PC-9 (cell line): ENCODE measurements at places on chromosomes 11 and 22. TPM values are rescaled to one million over a fixed set of nuclear protein-coding genes. Genes with fewer than 3 reads are reported as not detected.

Gene NELL1
- total RNA-seq: not detected in 2 replicates

Gene DCPS
- 23.8 and 27.2 TPM in 2 replicates for total RNA-seq

Gene MYRF
- 15.3 and 16.3 TPM in 2 replicates for total RNA-seq

Gene PLEKHB1
- total RNA-seq: 29.1 and 40.1 TPM in 2 replicates

Gene CREB3L1
- total RNA-seq: 1.3 and 3.1 TPM in 2 replicates

Gene FUT4
- 1.9 and 2.0 TPM in 2 replicates for total RNA-seq

Gene SLC6A5
- not detected in 2 replicates for total RNA-seq

Gene AIFM3
- total RNA-seq: 6.9 and 7.4 TPM in 2 replicates

Gene CHRM4
- total RNA-seq: 0.31 TPM in 1 of 2 replicates, not detected in the other

DNA sequence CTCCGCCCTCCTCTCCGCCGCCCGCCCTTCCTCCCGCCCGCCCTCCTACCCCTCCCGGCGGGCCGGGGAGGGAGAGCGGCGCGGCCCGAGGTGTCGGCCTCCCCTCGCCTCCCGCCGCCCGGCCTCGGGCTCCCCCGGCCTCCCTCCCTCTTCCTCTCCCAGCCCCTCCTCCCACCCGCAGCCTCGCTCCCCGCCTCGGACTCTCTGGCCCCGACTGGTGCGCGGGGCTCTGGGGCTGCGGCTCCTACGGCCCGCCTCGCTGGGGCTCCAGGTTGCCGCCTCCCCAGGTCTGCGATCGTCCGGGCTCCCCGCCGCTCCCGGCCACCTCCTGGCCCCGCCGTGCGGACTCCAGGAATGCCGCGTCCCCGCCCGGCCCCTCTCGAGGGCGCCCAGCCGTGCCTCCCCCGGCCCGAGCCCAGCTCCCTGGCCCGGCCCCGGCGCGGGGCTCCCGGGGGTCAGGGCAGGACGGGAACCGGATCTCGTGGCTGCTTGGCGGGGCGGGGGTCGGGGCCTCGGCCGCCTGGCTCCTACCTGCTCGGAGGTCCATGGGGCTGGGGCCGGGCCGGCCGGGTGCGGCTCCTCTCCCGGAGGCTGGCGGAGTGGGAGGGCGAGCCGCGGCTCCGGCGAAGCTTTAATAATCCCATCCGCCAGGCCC is at the start of gene CLCF1:
Gene CLCF1, minus strand, starts transcription at position 606 of the 655 bp plus-strand sequence. Its CDS starts 59 bp downstream, at position 547.
- peak within 1 kb of the TSS; percentile 99 for H3K27ac ChIP-seq
- no peaks in the 10 kb centered on the region for H3K27me3 ChIP-seq
- H3K4me1 ChIP-seq: peaks cover 50% of the 10 kb centered on the region
- peak within 1 kb of the TSS; percentile 87 for H3K4me3 ChIP-seq

- no peaks in the 10 kb centered on the region for H3K4me1 ChIP-seq
- H3K27ac ChIP-seq: no peak overlapping the region
- H3K36me3 ChIP-seq: no peaks in the 10 kb centered on the region
- H3K4me3 ChIP-seq: no peak overlapping the region
- H3K27me3 ChIP-seq: no peaks in the 10 kb centered on the region
These were observed 357.9 kb downstream of the TBC1D22A start for GRCh38 chr22:47120399-47120798.

- H3K27ac ChIP-seq: peak overlapping the region; percentile 68
- H3K36me3 ChIP-seq: no peaks in the 10 kb centered on the region
- H3K4me1 ChIP-seq: peaks cover 22% of the 10 kb centered on the region
- H3K27me3 ChIP-seq: no peaks in the 10 kb centered on the region
- DNase-seq: peak; percentile 79
These were observed 4.2 kb downstream of the MYRF start for GRCh38 chr11:61756452-61757212.

DNA sequence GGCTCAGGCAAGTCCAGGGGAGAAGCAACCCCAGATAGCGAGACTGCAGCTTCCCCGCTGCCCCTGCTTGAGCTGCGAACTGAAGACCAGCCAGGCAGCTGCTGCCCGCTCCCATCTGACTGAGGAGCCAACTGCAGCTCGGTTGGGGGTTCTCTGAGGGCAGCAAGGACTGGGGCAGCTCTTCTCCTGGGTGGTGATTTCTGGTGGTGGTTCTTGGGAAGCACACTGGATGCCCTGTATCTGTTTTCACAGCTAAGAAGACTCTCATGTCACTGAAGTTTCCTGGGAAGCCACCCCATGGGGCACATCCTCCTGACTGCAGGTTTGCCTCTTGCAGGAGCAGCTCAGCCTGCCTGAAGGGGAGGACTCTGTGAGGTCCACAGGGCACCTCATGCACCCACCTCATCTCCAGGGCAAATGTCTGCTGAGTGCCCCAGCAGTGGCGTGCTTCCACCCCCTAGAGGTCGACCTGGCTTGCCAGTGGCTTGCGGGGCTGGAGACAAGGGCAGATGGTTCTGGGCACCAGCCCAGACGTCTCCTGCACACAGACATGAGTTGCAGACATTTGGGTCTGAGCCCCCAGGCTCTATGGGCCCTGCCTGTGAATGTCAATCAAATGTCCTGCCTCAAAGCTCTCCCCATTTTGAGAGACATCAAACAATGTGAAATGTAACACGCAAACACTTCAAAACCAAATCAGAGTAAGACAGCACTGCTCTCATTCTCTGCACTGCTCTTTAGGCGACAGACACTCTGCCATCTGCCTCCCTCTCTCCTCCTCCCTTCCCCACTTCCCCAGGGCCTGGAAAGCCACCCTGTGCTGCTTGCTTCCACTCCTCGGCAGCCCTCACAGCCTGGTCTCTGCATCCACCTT is 800.9 kb downstream of the BRD1 start:
- H3K27me3 ChIP-seq: peaks cover 93% of the 10 kb centered on the region
- H3K4me1 ChIP-seq: no peaks in the 10 kb centered on the region
- no peak for DNase-seq
- no peaks in the 10 kb centered on the region for H3K36me3 ChIP-seq
- no peak overlapping the region for H3K4me3 ChIP-seq
- H3K27ac ChIP-seq: no peak overlapping the region

DNA sequence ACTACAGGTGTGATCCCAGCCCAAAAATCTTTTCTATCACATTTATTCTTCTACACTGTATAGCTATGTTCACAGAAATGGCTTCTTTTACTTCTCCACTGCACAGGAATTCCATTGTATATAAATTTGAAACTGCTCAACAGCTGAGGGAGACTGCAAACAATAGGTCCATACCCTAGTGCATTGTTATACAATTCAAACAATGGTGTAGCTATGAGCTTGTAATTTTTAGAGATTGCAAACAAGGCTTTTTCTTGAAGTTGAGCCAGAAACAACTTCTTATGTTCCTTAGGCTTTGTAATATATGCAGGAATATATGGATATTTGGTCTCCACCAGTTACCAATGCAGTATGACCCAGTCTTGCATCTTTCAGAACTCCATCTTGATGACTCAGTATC is 19.5 kb upstream of the SIK3 start:
- no peaks in the 10 kb centered on the region for H3K4me1 ChIP-seq
- no peaks in the 10 kb centered on the region for H3K36me3 ChIP-seq
- DNase-seq: no peak

DNA sequence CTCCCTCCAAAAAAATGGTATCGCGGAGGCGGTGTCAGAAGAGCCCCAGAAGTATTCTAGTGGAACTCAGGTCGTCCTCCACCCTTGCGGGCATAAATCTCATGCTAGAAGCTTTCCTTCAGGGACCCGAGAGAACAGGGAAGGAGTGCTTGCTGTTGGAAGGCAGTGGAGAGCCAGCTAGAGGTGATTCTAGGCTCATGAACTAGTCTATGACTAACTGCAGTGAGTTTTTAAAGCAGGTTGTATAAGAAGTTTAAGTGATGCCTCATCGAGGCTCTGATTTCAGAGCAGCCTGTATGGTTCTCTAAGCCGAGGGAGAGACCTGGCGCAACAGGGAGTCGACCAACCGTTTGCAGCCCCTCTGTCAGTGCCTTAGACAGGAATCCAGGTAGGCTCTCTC is 85.7 kb downstream of the TBC1D22A start:
- no peaks in the 10 kb centered on the region for H3K27me3 ChIP-seq
- no peak overlapping the region for H3K27ac ChIP-seq
- no peaks in the 10 kb centered on the region for H3K36me3 ChIP-seq
- DNase-seq: no peak
- no peak overlapping the region for H3K4me3 ChIP-seq

DNA sequence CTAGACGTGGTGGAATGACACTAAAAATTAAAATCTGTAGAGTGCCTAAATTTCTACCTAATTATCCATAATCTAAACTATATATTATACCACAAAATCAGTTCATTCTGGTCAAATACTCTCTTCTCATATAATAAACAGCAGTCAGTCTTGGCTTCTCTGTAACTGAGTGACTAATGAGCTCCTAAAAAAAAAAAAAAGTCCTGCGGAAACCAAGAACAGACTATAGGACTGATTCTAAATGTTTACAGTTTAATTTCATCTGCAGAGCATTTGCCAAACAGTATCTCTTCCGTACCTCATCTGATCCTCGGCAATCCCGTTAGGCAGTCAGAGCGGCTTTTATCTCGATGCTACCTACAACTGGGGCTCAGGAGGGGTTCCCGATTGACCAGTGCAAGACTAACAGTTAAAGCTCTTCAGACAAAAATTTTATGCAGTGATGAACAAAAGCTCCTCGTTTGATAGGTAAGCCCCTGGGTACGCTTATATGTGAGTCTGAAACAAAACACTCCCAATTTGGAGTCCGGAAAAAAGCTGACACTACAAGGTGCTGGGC is 686 bp downstream of the KIF18A start:
- no peaks in the 10 kb centered on the region for H3K27me3 ChIP-seq
- no peaks in the 10 kb centered on the region for H3K36me3 ChIP-seq
- peak overlapping the region; percentile 93 for H3K4me3 ChIP-seq
- peak overlapping the region; percentile 60 for H3K27ac ChIP-seq
- DNase-seq: no peak
- H3K4me1 ChIP-seq: peaks cover 48% of the 10 kb centered on the region

DNA sequence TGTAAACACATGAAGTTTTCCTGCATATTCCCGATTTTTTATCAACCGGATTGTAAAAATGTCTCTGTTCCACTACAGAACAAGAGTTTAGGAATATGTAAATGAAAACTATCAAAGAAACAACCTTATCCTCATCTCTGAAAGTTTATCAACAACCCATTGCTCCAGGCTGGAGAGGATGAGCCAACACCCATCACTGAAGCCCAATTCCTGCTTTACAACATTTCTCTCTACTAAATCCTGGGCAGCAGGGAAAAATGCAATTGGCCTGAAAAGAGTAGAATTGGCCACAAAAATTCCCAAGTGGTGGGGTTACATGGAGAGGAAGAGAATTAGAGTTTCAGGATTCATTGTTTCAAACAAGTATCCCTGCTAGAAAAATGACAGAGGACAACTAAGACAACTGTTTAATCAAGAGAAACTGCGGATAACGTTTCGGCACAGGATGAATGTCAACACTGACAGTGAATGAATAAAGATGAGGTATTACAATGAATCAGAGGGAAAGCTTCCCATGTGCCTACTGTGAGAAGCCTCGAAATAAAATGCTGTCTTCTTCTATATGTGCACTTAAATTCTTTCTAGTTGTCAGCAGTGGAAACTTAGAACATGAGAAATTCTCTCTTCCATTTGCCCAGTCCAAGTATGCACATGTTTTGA is 317.3 kb upstream of the ANO3 start:
- H3K27ac ChIP-seq: no peak overlapping the region
- H3K4me3 ChIP-seq: no peak overlapping the region
- H3K4me1 ChIP-seq: no peaks in the 10 kb centered on the region
- H3K36me3 ChIP-seq: no peaks in the 10 kb centered on the region
- no peak for DNase-seq

GRCh38 chr11:4430051-4430450 is 19.0 kb upstream of the OR52K2 start:
- no peak for DNase-seq
- no peak overlapping the region for H3K4me3 ChIP-seq
- no peak overlapping the region for H3K27ac ChIP-seq
- peaks cover 3% of the 10 kb centered on the region; the same call in 1 of the 2 replicates for H3K27me3 ChIP-seq
- H3K4me1 ChIP-seq: no peaks in the 10 kb centered on the region
- H3K36me3 ChIP-seq: no peaks in the 10 kb centered on the region

- no peaks in the 10 kb centered on the region for H3K4me1 ChIP-seq
- H3K36me3 ChIP-seq: no peaks in the 10 kb centered on the region
- no peak for DNase-seq
- no peak overlapping the region for H3K27ac ChIP-seq
These were observed 37.6 kb upstream of the ALX4 start for GRCh38 chr11:44347538-44347937.

GRCh38 chr22:30000566-30000965 is 79.7 kb upstream of the HORMAD2 start:
- DNase-seq: no peak
- H3K36me3 ChIP-seq: peaks cover 14% of the 10 kb centered on the region; the same call in 1 of the 2 replicates
- H3K4me1 ChIP-seq: peaks cover 10% of the 10 kb centered on the region
- H3K4me3 ChIP-seq: no peak overlapping the region

- H3K4me3 ChIP-seq: no peak overlapping the region
- H3K36me3 ChIP-seq: no peaks in the 10 kb centered on the region
- no peaks in the 10 kb centered on the region for H3K27me3 ChIP-seq
- no peaks in the 10 kb centered on the region for H3K4me1 ChIP-seq
- no peak overlapping the region for H3K27ac ChIP-seq
These were observed 97.8 kb downstream of the OSBP2 start for GRCh38 chr22:30792456-30792855.

- H3K4me1 ChIP-seq: peaks cover 31% of the 10 kb centered on the region
- H3K36me3 ChIP-seq: peaks cover 2% of the 10 kb centered on the region; the same call in 1 of the 2 replicates
- H3K27ac ChIP-seq: no peak overlapping the region
- no peaks in the 10 kb centered on the region for H3K27me3 ChIP-seq
- peak overlapping the region; percentile 69 for H3K4me3 ChIP-seq
These were observed 1.6 kb upstream of the KMT2A start for GRCh38 chr11:118434553-118435289.

GRCh38 chr11:10379022-10379421 is 74.1 kb downstream of the ADM start:
- no peaks in the 10 kb centered on the region for H3K36me3 ChIP-seq
- DNase-seq: no peak
- no peaks in the 10 kb centered on the region; the same call in 1 of the 2 replicates for H3K4me1 ChIP-seq
- H3K27ac ChIP-seq: no peak overlapping the region
- H3K4me3 ChIP-seq: no peak overlapping the region
- no peaks in the 10 kb centered on the region for H3K27me3 ChIP-seq

- peaks cover 24% of the 10 kb centered on the region for H3K4me1 ChIP-seq
- 0 out of 2 replicates have a peak, but pooled peaks cover 8% of the 10 kb centered on the region for H3K36me3 ChIP-seq
- DNase-seq: no peak
- H3K27me3 ChIP-seq: no peaks in the 10 kb centered on the region
- H3K4me3 ChIP-seq: no peak overlapping the region
- H3K27ac ChIP-seq: no peak overlapping the region
These were observed 4.4 kb downstream of the TSG101 start for GRCh38 chr11:18522388-18522787.

GRCh38 chr11:66407651-66408050 is 13.2 kb upstream of the NPAS4 start:
- no peak overlapping the region for H3K4me3 ChIP-seq
- H3K4me1 ChIP-seq: no peaks in the 10 kb centered on the region
- no peak for DNase-seq
- H3K27me3 ChIP-seq: peaks cover 88% of the 10 kb centered on the region
- no peaks in the 10 kb centered on the region for H3K36me3 ChIP-seq
